ENCODE measurements at places on chromosomes 11 and 22.

- DNase-seq: no peak
Observed at GRCh38 chr11:13434247-13435205, 28.5 kb downstream of the BTBD10 start.

GRCh38 chr11:33329705-33330329 is 72.6 kb downstream of the HIPK3 start:
- peak; percentile 75 for DNase-seq

- DNase-seq: peak; percentile 58
Observed at GRCh38 chr11:20599221-20600019, at the start of gene SLC6A5. Gene SLC6A5 (plus strand): TSS chr11:20599608. CDS start chr11:20599673, 65 bp downstream.

DNA sequence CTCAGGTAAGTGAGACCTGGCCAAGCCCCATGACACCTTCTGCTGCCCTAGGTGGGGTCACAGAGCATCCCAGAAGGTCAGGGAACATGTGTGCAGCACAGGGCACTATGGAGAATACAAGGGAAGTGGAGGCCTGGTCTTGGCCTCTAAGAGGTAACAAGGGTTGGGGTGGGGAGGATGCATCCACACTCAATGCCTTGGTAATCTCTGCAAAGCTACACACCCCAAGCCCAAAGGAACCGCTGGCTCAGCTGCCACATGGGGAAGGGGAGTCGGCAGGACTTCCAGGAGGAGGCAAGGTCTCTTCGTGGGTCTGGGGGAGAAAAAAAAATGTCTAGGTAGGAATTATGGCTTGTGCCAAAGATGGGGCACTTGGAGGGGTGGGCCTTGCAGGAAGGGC is 17.3 kb downstream of the CD5 start:
- no peak for DNase-seq

DNA sequence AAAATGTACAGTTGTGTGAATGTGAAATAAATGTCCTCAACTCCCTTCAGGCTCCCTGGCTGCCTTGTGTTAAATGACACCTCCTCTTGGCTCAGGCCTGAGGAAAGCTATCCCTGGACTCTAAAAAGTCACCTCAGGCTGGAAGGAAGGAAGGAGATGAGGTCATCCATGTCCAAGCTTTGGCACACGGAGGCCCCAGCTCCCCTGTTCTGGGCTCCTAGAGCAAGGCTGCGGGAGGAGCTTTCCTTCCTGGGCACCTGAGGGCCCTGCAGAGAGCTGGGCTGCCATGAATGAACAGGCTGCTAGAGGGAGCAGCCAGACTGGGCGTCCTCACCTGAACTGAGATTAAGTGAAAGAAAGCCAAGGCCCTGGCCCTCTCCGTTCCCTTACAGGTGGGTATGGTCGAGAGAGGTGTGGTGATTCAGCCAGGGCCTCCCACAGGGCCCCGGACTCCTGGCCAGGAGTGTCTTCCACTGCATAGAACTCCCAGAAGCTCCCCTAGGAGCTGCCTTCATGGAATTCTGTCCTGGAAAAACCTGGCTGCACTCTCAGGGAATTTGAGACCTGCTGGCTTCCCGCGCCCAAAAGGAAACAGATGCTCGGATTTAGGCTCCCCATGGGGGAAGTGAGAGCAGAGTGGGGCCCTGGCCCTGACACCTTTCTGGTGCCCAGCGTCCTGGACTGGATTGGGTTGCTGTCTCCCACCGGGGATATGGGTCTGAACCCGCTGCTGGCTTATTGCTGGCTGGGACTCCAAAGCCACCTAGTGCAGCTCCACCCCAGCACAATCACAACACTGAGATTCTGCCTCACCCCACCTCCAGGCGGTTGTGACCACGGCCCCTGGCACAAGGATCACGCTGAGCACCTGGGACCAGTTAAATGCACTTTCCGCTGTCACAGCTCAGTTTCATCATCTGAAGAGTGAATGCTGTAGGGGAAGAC is 22.2 kb downstream of the MYBPC3 start:
- DNase-seq: no peak

DNA sequence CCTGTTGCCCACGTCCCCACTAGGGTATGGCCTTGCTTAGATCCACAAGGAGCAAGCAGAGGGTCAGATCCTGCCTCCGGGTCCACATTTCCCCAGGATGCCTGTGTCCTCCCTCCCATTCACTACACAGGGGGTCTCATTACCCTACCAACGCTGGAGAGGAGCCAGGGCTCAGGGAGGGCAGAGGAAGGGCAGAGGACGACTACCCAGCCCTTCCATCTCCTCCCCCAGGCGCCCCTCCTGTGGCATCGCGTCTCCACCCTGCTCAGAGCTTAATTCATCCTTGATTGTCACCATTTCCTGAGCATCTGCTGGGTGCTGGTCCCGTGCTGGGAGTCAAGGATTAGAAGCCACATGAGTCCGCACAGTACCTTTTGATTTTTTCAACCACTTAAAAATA is 5.0 kb downstream of the NFAM1 start:
- DNase-seq: no peak

DNA sequence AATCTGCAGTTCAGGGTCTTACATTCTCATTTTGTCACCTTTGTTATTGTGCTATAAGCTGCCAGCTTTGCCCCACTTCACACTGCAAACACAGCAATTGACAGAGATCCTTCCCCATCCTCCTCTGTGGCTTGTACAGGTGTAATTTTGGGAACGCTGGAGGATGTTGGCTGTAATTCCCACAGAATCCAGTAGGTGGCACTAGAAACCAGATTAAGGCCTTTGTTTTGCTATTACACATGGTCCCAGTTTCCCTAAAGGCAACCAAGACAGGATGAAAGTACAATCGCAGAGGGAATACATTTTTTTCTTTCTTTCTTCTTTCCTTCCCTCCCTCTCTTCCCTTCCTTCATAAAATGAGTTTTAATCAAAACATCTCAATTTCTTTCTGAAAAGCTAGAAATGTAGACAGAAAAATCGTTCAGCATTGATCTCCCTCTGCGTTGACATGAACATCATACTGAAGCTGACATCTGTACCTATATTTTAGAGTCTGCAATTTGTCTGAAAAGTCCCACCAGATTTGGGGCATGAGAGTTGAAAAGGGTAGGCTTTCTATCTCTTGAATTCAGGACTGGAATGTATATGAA is 21.3 kb upstream of the NELL1 start:
- peak; percentile 43 for DNase-seq

DNA sequence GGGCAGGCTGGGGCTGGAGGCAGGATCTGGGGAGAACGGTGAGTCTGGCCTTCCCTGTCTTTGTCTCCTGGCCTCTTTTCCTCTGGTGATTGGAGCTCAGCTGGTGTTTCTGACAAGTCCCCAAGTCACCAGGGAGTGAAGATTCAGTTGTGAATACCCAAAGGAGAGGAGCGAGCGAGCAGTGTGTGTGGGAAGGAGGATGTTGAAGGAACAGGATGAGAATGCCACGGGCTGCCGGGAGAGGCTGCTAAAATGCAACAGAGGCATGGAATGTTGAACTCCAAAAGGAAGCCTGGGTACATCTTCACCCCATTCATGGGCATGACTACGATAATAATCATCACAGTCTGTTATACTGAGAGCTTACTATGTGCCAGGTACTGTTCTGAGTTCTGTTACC is 163.3 kb downstream of the CEP164 start:
- DNase-seq: no peak

DNA sequence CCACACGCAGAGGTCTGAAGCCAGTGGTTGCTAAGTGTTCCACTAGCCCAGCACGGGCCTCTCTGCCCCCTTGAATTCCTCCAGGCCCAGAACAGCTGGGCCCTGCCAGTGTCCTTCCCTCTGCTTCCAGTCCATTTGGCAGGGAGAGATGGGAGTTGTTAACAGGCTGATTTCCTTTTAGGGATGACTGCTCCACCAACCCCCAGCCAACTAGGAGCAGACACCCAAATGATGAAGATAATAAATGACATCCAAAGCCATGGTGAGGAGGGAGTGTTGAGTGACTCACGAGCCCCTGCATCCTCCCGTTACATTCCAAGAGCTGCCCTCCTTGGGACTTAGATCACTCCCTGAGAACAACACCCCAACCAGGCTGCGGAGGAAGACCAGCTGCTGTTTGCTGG is 20.6 kb downstream of the PARVA start:
- DNase-seq: no peak

GRCh38 chr11:79834015-79834414 is 393.2 kb upstream of the TENM4 start:
- no peak for DNase-seq

GRCh38 chr11:5967708-5968107 is 586 bp downstream of the OR56A5 start:
- DNase-seq: peak; percentile 46

- no peak for DNase-seq
Observed at GRCh38 chr11:282171-282570, 4.0 kb downstream of the NLRP6 start.

DNA sequence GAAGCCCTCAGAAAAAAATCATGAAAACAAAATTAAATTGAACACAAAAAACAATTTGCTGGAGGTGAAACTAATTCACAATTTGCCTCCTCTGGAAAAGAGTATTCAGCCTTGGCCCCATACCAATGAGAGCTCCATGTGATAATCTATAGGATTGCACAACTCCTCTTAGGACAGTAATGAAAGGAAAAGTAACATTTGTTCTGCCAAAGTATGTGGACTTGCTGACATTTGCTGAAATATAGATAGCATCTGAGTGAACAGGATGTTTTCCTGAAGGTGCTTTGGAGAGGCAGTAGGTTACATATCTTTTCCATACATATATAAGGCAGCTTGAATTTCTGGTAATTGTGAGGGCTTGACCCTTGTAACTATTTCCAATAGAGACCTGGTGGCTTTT is 122.8 kb downstream of the OR4C45 start:
- DNase-seq: no peak

GRCh38 chr11:64144587-64145472 is 21.1 kb downstream of the MACROD1 start:
- DNase-seq: no peak

GRCh38 chr11:8973121-8973520 is 8.9 kb upstream of the TMEM9B start:
- DNase-seq: no peak

DNA sequence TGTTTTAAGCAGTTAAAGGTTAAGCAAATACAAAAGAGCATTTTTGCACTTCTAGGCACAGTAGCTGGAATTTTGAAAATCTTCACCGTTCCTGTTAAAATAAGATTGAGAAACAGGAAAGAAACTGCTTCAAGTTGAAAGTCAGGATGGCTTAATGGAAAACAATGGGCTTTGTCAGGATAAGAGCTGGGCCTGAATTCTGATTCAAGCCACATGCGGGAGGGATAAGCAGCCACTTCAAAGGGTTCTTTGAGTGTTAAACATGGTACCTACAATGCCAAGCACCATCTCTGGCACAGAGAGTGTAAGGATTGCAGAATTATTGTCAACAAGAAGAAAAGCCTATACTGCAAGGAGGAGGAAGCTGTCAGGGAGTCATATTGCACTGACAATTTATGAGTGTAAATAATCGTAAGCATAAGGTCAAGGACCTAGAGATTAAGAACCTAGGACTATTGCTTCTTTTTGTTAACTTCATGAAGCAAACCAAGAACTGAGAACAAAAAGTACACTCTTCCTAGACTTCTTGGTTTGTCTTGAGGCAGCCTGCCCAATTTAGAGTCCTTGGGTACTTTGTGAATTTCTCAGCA is 32.5 kb downstream of the MPPED2 start:
- DNase-seq: no peak

DNA sequence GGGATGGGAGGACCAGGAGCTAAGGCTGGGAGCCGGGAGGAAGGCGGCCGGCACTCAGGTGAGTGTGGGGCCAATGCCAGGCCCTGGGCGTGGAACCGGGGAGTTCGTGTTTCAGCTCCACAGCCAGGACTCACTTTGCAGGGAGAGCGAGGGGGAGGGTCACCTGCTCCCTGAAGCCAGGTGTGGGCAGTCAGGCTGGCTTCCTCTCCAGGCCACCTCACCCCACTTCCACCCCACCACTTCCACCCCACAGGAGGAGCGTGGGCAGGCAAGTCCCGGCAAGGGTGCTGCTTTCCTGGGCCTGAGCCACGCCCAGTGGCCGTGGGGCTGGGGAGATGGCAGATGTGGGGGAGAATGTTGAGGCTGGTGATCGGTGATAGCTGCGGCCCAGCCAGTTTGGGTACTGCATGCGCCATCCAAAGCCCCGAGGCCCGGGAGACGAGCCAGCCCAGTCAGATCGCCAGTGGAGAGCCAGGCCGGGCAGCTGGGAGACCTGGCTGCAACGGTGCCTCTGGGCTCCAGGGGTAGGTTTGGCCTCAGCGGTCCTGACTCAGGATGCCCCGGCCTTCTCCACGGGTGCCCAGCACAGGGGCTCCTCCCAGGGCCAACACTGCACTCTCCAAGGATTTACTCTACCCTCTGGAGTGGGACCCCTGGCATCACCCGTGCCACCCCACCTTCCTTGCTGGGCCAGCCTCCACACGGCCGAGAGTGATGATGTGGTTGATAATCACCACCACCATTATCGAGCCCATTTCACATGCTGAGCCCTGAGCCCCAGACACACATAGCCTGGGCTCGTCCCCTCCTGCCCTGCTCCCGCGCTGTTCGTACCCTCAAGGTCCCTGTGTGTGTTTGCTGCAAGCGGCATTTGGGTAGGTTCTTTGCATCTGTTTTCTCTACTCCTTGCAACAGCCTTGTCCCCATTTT is 93.8 kb downstream of the WNT7B start:
- DNase-seq: no peak

DNA sequence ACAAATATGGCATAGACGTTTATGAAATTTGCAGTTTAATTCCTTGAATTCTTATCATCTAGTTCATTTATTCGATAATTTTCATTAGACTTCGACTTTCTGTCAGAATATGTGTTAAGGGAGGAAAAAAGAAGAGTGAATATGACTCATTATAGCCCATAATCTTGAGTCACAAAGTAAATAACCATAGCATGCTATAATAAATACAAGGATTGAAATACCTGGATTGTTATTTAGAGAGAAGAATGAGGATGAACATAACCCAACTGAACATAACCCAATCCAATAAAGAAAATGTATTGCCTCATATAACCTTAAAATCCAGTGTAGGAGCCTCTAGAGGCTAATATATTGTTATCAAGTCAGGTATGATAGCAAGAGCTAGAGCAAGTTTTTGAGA is 1858.3 kb upstream of the RAG2 start:
- DNase-seq: no peak
